Cortex of kidney (tissue), 1 donor: ENCODE measurements at places on chromosomes 3 and 15.

GRCh38 chr15:93034512-93034911 lies 54.5 kb downstream of the RGMA start:
- no peak for DNase-seq

DNA sequence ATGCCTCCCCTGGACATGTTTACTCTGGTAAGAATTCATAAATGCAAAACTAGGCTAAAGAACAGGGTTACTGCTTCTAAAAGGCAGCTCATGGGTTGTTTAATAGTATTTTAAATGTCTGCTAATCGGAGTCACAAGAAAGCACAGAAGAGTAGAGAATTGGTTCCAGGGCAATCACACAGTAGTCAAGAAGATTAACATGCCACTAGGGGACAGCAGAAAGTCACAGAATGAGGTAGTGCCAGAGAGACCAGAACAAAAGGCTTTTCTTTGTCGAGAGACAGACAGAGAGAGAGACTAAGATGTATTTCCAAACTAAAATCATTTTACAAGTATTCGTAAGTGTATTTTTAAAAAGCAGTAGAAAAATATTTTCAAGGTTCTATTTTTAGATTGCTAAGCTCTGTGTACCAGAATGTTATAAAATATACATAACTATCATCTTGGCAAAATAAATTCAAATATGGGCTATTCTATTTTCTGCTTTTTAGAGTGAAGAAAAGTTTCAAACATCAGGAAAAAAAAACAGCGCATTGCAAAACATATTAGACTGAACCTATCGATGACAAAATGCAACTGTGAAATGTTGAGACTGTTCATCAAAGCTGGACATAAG lies 78.3 kb upstream of the CDIN1 start:
- no peak for DNase-seq

- DNase-seq, result no peak
Observed at GRCh38 chr15:67134067-67134838, 68.9 kb downstream of the SMAD3 start.

GRCh38 chr3:34248352-34248751 lies 449.9 kb downstream of the PDCD6IP start:
- DNase-seq, result no peak

DNA sequence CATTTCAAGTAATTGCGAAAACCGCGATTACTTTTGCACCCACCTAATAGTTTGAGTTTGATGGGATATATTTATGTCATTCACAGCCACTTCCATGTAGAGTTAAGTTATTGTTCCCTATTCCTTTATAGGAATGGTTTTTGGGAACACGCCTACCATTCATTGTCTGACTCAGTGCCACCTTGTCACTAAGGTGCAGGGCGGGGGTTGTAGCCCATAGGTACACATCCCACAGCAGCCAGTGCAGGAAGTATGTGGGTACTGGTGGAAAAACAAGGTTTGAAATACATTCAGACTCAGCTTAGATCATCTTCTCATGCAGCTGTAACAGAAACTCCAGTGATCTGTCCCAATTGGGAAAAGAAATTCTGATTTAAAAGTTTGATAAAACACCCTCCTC lies 48.2 kb upstream of the CFAP161 start:
- no peak for DNase-seq

DNA sequence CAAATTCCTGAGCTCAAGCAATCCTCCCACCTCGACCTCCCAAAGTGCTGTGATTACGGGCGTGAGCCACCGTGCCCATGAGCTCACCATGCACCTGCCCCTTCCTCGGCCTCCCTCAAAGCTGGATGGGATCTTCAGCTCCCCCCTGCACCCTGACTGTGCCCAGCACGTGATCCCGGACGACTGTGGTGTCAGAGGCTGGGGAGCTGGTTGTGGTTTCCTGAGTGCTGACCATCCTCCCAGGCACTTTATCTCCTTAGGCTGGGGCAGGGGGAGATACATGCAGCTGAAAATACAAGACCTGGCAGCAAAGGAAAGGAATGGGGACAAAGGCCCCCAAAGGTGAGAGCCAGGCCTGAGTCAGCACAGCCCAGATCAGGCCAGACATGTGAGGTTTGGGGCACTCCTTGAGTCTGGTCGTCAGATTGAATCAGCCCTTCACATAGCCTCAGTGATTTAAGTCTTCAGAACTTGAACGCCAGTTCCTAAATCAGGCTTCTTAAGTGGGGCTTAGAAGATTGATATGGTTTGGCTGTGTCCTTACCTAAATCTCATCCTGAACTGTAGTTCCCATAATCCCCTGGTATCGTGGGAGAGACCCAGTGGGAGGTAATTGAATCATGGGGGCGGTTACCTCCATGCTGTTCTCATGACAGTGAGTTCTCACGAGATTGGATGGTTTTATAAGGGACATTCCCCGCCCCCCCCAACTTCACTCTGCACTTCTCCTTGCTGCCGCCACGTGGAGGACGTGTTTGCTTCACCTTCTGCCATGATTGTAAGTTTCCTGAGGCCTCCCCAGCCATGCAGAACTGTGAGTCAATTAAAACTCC lies 35.8 kb downstream of the PRKCD start:
- no peak for DNase-seq

GRCh38 chr3:151015767-151016477 lies 43.4 kb upstream of the CLRN1 start:
- DNase-seq, result no peak

GRCh38 chr3:42014921-42015533 lies 53.1 kb upstream of the ULK4 start:
- DNase-seq, result no peak

DNA sequence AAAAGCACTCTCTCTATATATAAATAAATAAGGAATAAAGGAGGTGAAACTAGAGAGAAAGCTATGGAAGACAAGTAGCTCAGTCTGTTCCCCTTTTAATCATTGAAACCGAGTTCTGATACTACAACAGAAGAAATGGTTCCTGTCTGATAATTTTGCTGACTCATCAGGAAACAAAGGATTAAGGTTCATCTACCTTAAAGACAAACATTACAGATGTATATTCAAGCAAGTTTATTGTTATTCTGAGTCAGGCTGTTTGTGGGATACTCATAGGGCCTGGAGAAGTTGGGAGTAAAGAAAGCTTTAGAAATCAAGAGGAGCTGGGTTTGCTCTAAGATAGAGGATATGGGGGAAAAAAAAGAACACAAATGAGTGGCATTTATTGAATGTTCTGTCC lies 566.0 kb downstream of the ROBO2 start:
- no peak for DNase-seq

DNA sequence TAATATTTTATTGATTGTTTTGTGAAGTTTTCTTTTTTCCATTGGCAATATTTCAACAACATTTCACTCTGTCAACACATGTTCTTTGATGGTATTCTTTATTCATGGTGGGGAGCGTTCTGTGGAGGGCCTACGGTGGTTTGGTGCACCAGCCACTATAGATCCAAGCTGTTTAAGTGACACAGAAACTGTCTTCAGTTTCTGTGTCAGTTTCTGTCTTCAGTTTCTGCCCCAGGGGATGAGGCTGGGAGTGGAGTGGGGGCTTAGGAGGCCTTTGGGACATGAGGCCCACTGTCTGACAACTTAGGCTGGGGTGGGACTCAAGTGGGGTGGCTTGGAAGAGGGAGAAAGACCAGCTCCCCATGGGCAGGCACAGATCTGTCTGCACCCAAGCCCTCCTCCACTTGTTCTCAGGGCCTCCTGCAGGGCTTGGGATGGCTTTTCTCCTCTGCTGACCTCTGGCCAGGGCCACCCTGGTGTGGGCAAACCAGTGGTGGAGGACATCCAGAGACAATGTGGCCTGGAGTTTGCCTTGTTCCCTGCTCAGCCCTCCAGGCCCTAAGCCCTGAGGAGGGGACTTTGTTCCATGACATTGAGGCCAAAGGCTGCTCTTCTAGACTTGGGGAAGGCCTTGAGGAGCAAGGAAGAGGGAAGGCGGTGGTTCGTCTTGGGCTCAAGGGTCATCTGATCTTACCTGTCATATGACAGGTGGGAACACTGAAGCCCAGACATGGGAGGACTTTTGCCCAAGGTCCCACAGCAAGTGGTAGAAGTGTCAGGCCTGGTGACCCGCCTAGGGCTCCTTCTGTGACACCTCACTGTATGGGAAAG lies 60.3 kb upstream of the SMAD6 start:
- no peak for DNase-seq

GRCh38 chr3:194979173-194979572 lies 291.8 kb downstream of the XXYLT1 start:
- DNase-seq, result no peak

- DNase-seq, result no peak
Observed at GRCh38 chr3:72560846-72561675, 287.2 kb downstream of the SHQ1 start.

DNA sequence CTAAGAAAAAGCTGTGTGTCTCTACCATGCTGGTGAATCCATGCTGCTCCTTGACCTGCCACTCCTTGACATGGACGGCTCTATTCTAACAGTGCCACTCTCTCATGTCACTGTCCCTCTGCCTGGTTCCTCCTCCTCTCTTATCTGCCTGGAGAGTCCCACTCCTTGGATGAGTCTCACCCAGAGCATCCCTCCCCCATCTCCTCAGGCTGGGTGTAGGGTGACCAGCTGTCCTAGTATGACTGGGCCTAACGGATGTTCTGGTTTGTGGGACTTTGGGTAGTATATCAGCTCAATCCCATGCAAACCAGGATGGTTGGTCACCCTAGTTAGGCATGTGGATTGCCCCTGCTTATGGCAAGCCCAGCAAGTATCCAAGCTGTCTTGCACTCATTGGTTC lies 54.3 kb downstream of the LIPC start:
- DNase-seq, result no peak

DNA sequence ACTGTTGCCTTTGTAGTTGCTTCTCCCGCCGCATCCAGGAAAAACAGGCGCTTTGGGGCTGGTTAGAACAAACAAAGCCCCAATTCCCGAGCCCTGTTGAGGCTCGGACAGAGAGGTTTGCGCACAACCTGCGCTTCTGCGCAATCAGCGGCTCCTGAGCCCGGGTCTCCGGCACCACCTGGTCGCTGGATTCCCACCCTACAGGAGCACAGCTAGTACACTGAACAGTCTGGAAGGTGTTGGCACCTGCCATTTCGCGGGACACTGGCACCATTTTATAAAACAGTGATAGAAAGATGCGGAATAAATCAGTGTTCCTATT lies 13.8 kb downstream of the ZIC4 start:
- no peak for DNase-seq

- no peak for DNase-seq
Observed at GRCh38 chr15:30990446-30991254, 778 bp downstream of the MTMR10 start.

DNA sequence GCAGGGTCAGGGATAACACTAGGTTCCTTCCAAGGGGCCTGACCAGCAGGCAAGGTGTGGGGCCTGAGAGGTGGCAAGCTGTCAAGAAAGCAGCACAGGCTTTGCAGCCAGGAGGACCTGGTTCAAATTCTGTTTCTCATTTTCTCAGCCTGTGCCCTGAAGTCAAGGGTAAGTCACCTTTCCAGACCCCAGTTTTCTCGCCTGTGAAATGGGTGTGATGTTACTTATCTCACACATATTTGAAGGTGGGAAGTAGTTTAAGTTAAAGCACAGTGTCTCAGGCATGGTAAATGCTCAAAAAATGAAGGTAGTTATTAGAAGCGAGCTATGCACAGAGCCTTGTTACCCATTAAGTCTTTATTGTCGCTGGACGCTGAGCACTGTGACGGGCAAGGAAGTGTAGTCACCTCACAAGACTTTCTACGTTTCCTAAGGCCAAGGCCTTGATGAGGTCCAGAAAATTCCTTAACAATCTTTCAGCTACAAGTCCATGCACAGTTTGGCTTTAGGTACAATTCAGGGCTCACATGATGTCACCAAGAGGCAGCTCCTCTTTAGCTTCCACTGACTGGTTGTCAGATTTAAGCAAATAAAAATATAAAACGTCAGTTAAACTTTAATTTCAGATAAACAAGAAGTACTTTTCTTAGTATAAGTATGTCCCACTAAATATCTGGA lies 522.6 kb upstream of the PROK2 start:
- no peak for DNase-seq

- DNase-seq, result no peak
Observed at GRCh38 chr3:38131621-38132369, 5.1 kb downstream of the ACAA1 start.

DNA sequence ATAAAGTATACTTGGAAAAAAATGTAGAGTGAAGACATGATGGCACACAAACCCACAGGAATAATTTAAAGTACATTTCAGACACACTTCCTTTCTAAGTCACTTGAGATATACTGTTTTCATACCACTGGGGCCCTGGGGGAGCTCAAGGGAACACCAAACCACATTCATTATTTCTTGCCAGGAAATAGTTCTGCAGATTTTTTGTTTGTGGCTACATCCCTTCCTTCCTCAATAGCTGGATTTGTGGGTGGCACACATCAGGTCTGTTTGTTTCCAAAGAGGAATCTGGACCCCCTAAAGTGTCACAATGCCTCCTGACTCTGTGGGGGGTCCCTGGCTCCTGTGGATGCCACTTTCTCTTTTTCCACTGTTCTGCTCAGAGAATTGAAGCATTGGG lies 153.5 kb upstream of the COL8A1 start:
- DNase-seq, result no peak
